ENCODE measurements at places on chromosomes 1 and 21.

- no peak for DNase-seq
Measured at GRCh38 chr21:34630536-34631143, 15.7 kb upstream of the RCAN1 start.

- DNase-seq = no peak
Measured at GRCh38 chr1:193525917-193526710, 339.7 kb upstream of the B3GALT2 start.

DNA sequence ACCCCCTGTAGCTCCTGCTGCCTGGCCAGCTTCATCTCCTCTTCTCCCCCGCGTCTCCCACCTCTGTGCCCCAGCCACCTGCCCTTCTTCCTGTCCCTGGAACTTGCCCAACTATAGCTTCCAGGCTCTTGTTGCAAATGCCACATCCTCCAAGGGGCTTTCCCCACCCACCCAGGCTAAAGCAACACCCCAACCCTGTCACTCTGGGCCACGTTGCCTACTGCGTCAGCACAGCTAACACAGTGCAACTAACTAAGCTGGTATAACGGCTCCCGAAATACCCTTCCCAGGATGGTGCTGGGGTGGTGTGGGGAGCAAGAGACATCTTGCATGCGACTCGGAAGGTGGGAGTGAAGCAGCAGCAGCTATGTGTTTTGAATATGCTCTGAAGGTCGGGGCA lies 19.7 kb downstream of the CAMK2N1 start:
- no peak for DNase-seq

DNA sequence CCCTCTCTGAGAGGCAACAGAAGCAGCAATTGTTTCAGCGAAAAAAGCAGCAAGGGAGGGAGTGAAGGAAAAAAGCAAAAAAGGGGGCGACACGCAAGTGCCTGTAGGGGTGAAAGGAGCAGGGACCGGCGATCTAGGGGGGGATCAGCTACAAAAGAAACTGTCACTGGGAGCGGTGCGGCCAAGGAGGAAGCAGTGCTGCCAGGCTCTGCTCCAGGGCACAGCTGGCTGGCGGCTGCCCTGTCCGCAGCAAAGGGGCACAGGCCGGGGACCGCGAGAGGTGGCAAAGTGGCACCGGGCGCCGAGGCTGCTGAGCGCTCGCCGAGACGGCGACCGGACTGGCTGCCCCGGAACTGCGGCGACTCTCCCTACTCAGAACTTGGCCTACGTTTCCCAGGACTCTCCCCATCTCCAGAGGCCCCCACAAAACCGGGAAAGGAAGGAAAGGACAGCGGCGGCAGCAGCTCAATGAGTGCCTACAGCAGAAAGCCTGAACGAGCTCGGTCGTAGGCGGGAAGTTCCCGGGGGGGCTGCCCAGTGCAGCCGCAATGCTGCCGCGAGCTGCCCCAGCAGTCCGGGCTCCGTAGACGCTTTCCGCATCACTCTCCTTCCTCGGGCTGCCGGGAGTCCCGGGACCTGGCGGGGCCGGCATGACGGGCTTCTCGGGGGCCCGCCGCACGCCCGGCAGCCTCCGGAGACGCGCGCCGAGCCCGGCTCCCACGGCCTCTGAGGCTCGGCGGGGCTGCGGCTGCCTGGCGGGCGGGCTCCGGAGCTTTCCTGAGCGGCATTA lies 1.0 kb upstream of the CDKN2C start:
- no peak for DNase-seq

GRCh38 chr1:54006508-54006907 lies 11.5 kb downstream of the LDLRAD1 start:
- DNase-seq = no peak

DNA sequence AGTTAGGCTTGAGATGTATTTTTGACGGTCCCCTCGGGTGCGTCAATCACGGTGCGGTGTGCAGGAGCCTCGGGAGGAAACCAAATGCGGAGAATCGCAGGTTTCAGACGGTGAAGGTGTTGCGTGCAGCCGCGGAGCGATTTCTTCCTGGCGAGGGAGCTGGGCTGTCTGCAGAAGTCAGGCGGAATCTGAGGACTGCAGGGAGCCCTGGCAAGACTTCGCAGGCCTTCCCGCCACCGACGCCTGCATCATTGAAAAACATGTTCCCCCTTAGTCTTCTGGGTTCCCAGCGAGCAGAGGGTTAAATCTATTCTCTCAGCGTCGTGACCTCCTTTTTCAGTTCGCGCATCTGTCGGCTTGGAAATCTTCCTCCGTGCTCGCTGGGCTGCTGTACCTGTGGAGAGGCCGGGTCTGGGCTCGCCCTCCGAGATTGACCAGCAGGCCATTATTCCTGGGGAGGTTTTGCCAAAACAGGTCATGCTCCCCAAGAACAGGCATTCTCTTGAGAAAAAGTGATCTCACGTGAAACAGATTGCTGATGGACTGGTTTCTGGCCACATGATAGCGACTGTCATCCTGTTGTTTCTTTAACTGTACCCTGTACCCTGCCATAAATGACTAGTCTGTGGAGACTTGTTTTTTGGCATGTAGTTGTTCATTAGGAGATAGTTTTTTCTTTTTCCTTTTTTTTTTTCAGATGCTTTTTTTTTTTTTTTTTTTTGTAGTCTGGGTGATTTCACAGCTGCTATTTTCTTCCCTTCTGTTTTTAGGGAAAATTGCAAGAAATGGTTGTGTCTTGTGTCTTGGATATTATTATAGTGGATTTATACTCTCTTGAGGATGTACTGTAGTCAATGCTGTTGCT lies 894 bp downstream of the EPB41 start:
- DNase-seq = no peak

GRCh38 chr1:108117945-108118902 lies 81.9 kb downstream of the SLC25A24 start:
- DNase-seq = no peak

- no peak for DNase-seq
Measured at GRCh38 chr1:8902765-8903164, 24.3 kb upstream of the ENO1 start.

GRCh38 chr1:111842411-111842810 lies 86.7 kb downstream of the DDX20 start:
- DNase-seq = no peak

All from stimulated activated CD4-positive, alpha-beta T cell treated with anti-CD3 and anti-CD28 coated beads, Interleukin-1b, Interleukin-23, amount 100 ng/mL, for 24 hours (primary cell).